ENCODE measurements at places on chromosomes 1 and 21.

- DNase-seq, result no peak
Observed at GRCh38 chr1:35524106-35524505, 33.1 kb downstream of the KIAA0319L start.

DNA sequence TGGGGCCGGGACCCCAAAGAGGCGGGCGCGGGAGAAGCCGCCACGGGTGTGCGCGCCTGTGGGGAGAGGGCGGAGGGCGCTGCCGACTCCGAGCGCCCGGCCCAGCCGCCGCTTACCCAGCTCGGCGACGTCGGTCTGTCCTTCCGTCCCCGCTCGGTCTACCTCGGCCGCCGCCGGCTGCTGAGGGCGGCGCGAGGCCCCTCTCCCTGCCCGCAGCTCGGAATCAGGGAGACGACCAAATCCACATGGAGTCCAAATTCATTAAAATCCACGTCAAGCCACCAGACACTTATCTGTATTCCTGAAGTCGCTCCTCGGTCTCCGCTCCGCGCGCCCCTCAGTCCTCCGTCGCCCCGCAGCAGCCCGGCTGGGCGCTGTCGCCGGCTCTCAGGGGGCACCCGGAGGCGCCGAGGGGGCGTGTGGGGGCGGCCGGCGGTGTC is 637 bp downstream of the PLXNA2 start:
- DNase-seq, result no peak

DNA sequence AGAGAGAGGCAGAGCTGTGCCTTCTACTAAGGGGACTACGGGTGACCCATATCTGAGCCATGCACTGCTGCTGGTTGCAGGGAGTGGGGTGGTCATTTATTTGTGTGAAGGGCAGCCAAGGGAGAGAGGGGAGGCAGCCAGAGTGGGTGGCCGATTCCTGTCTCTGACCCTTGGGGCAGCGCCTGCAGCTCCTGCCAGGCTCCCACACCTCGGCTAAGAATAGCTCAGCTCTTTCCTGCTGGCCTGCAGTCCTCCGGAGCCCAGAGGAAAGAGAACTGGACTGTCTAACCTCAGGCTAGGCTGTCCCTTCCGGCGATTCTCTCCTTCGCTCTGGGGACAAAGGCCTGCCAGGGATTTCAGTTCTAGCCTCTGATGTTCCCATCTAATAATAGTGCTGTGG is 11.6 kb upstream of the CD34 start:
- no peak for DNase-seq

DNA sequence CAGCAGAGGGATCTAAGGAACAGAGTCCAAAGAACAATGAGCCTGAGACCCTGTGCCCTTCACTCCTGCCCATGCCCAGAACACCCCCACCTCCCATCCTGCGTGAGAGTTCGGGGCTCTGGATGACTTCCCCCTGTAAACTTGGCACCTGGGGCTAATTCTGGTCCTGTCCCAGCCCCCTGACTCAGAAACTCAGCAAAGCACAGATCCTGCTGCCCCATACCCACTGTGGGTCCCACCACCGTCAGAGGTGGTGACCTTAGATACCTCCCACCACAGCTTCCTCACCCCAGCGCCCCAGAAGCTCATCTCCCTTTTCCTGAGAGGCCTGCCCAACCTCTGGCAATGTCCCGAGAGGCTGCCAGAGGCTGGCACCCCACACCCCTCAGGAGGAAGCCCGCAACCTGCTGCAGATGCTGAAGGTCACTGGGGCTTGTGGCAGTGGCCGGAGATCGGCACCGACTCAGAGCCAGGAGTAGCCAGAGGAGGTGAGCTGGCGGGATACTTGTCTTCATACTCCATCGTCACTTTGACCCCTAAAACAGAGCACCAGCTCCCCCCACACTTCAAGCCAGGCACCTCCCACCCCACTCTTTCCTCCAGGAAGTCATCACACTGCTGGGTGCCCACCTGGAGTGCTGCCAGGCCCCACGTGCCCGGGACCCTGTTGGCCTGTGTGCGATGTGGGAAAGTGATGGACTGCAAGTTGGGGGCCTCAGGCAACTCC is 111.6 kb upstream of the IFFO2 start:
- DNase-seq, result no peak

DNA sequence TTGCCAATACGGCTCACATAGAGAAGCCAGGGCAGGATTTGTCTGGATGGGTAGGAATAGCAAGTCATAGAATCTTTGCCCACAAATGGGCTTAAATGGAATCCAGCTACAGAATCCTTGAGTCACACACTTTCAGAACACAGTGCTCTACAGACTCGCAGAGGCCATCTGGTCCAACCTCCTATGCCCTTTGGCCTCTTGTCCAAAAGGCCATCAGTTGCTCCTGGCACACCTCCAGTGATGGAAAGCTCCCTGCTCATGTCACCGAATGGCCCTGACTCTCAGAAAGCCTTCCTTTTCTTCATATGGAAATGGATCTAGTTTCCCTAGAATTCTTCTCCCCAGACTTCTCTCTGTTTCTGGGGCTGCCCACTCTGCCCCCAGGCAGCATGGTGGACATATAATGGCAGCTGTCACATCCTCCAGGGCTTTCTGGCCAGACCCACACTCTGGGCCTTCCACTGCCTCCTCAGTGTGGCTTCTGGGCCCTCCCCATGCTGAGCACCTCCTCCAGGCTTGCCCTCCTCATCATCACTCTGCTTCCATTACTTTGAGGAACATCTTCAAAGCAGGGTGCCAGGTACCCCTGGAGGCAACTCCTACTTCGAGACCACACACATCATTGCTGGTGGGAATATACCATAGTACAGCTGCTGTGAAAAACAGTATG is 33.6 kb upstream of the TRABD2B start:
- no peak for DNase-seq

- DNase-seq, result no peak
Observed at GRCh38 chr1:25913206-25913605, 7.0 kb upstream of the STMN1 start.

GRCh38 chr1:167273027-167273800 is 52.5 kb downstream of the POU2F1 start:
- no peak for DNase-seq

- peak; percentile 24 for DNase-seq
Observed at GRCh38 chr1:59071289-59071688, 225.6 kb upstream of the FGGY start.
